SJCRH30 (cell line): ENCODE measurements at places on chromosomes 13 and 19. TPM values are rescaled to one million over a fixed set of nuclear protein-coding genes. Genes with fewer than 3 reads are reported as not detected.

- H3K4me1 ChIP-seq, result no peaks in the 10 kb centered on the region
- no peak for DNase-seq
- H3K4me3 ChIP-seq, result no peak overlapping the region
- H3K27ac ChIP-seq, result no peak overlapping the region
- no peaks in the 10 kb centered on the region for H3K36me3 ChIP-seq
- H3K27me3 ChIP-seq, result no peaks in the 10 kb centered on the region
These were observed 1092.8 kb downstream of the PCDH9 start for GRCh38 chr13:66137384-66137783.

DNA sequence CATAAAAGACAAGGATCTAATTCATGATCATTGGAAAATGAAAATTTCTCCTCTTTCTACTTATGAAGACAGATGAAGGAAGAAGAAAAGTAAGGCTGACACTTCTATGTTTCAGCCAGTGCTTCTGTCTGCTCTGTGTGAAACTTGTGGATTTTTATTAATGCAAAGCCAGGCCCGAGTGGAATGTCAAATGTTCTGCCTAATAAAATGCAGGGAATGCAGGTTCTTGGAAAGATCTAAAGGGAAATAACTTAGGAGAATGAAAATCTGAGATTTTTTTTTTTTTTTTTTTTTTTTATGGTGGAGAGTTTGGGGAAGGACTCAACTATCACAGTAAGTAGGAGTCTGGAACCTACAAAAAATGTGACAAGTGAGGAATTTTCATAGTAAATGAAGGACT, 1732.3 kb upstream of the SLC10A2 start:
- H3K27ac ChIP-seq, result no peak overlapping the region
- H3K4me3 ChIP-seq, result no peak overlapping the region
- no peaks in the 10 kb centered on the region for H3K36me3 ChIP-seq
- DNase-seq, result no peak
- no peaks in the 10 kb centered on the region for H3K27me3 ChIP-seq

The RNF126 gene
- 37.6 and 38.8 TPM in 2 replicates for total RNA-seq

DNA sequence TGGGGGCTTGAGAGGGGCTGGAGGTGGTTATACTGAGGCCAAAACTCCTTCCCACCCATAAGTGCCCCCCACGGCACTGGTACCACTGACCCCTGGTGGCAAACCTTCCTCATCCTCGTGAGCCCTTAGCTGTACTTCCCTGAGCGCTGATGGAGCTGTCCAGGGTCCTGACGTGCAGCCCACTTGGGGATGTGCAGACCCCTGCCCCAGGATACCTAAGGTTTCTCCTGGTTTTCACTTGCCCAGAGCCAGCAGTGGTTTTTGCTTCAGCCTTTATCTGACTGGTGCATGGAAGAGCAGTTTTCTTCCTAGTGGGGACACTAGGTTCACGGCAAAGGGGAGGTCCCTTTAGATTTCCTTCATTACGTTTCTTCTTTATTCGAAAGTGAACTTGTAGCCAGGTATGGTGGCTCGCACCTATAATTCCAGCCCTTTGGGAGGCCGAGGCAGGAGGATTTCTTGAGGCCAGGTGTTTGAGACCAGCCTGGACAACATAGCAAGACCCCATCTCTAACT, 28.7 kb upstream of the KCTD15 start:
- H3K27ac ChIP-seq, result no peak overlapping the region
- no peaks in the 10 kb centered on the region for H3K27me3 ChIP-seq

The PSG2 gene
- not detected in 2 replicates for total RNA-seq

DNA sequence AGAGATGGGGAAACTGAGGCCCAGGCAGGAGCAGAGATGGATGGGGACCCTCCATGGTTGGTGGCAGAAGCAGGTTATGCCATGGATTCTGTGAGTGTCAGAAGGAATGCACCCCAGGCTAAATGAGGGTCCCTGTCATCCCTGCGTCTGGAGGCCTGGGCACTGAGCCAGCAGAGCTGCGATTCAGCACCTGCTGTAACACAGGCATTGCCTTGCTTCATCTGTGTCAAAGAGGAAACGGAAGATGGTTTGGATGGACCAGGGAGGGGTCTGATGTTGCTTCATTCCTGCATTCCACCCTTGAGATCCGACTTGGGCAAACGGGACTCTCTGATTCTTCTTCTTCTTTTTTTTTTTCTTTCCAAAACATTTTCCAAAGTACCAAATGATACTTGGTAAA, 1.2 kb downstream of the C5AR1 start:
- H3K27me3 ChIP-seq, result no peaks in the 10 kb centered on the region
- no peaks in the 10 kb centered on the region for H3K36me3 ChIP-seq
- H3K4me3 ChIP-seq, result no peak overlapping the region
- DNase-seq, result peak; percentile 72

DNA sequence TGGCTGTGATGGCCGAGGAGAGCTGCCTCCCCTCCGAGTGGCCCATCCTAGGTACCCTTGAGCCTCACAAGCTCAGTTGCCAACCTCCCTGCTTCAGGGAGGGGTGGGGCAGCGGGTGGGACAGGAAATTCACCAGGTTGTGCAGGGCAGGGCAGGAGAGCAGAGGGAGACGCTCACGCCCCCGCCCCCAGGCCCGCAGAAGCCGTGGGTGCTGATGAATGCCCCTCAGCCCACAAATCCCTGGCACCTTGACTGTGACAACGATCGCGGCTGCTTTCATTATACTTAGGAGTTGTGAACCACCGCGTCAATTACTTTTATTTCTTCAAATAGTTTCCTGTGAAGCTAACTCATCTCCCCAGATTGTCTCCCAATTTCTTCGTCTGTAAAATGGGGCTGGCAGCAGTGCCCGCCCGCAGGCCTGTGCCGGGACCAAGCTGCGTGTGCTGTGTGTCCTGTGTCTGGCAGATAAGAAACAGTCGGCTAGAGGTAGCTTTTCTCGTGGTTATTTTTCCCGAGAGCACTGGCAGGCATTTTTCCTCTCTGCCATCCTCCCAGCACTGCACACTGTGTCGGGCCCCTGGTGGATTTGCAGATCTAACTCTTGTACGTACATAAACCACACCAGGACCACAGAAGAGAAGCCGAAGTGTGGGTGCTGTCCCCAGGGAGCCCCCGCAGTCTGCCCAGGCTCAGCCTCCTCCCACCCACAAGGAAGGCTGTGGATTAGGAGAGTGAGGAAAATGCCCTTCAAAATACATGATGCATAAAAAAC, 7.9 kb upstream of the RASA3 start:
- no peaks in the 10 kb centered on the region for H3K27me3 ChIP-seq
- peaks cover 17% of the 10 kb centered on the region for H3K4me1 ChIP-seq
- no peak overlapping the region for H3K27ac ChIP-seq
- H3K4me3 ChIP-seq, result no peak overlapping the region
- no peak for DNase-seq

DNA sequence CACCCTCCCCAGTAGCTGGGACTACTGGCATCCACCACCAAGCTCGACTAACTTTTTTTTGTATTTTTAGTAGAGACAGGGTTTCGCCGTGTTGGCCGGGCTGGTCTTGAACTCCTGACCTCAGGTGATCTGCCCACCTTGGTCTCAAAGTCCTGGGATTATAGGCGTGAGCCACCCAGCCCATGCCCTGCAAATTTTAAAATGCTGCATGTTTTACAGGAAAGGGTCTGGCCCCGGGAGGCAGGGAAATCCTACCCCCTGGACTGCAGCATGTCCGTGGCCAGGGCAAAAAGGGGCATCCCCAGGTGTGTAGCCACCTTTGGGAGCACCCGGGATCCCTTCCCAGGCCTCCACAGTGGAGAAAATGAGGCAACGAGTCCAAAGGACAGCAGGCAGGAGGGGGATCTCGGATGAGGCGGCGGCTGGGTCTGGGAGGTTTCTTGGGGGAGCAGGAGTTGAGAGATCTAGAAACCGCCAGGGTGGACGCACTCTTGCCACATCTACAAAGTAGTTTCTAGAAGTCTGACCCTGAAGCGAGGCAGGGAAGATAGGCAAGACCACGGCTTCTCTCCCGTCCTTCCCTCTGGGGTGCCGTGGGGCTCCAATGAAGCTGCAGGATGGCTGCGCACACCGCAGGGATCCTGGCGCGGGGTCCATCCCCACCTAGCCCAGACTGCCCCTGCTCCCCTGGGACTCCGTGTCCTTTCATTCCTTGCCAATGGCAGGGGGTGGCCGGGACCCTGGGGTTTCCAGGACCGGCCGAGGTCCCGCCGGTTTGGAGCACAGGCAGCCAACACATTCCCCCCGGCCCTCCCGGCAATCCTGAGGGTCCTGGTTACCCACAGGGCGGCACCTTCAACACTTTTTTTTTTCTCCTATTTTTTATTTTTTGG, 21.3 kb upstream of the ZBTB7A start:
- DNase-seq, result no peak
- no peaks in the 10 kb centered on the region for H3K27me3 ChIP-seq
- H3K4me3 ChIP-seq, result no peak overlapping the region

DNA sequence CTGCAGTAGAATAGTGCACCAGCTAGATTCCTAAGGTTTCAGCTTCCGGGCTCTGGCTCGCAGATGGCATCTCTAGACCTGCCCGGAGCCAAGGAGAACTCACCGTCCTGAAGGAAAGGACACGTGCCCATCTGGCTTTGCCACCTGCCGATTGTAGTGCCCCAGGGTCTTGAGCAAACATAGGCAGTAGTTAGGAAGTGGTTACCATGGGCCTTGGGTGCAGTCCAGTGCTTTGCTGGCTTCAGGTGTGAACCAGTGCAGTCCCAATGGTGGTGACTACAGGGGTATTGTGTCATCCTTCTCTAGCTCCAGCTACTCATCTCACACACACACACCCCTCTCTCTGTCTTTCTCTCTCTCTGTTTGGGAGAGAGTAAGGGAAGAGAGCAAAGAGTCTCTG, 61.4 kb upstream of the TEX29 start:
- no peak overlapping the region for H3K4me3 ChIP-seq
- no peaks in the 10 kb centered on the region for H3K4me1 ChIP-seq
- H3K27me3 ChIP-seq, result no peaks in the 10 kb centered on the region
- H3K27ac ChIP-seq, result no peak overlapping the region
- peaks cover 12% of the 10 kb centered on the region; the same call in 1 of the 2 replicates for H3K36me3 ChIP-seq

The ZNF154 gene
- 0.04 TPM in 1 of 2 replicates, not detected in the other for total RNA-seq

GRCh38 chr13:40306817-40307216, 359.6 kb downstream of the FOXO1 start:
- peak; percentile 9 for DNase-seq
- H3K4me1 ChIP-seq, result no peaks in the 10 kb centered on the region
- H3K27me3 ChIP-seq, result no peaks in the 10 kb centered on the region
- no peak overlapping the region for H3K27ac ChIP-seq
- H3K4me3 ChIP-seq, result no peak overlapping the region
- H3K36me3 ChIP-seq, result no peaks in the 10 kb centered on the region

The ZNF726 gene
- total RNA-seq, result 23.3 and 25.3 TPM in 2 replicates

The TNNI3 gene
- 2.4 and 2.5 TPM in 2 replicates for total RNA-seq
